ENCODE measurements at places on chromosomes 5 and 9. TPM values are rescaled to one million over a fixed set of nuclear protein-coding genes. Genes with fewer than 3 reads are reported as not detected.
A peak's percentile ranks its signal among the peaks of the same experiment; 100 is the strongest.

- peaks cover 8% of the 10 kb centered on the region for H3K4me1 ChIP-seq
- no peak overlapping the region for H3K4me3 ChIP-seq
- DNase-seq = no peak
- no peaks in the 10 kb centered on the region for H3K27me3 ChIP-seq
Observed at GRCh38 chr9:13165236-13165945, 114.1 kb downstream of the MPDZ start.

DNA sequence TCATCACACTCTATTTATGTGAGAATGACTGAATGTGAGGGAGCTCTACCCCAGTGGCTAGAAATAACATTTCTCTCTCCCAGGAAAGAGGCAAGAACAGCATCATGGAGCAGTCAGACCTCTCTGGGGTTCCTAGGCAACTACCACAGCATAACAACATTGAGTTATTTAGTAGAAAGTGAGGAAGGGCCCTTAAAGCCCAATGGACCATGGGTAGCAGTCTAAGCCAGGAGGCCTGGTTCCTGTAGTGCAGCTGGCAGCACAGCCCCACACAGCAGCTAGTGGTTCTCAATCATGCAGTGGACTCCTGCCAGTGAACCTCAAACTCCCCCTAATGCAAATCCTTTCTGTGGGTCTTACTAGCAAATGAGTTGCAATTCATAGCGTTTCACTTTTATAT lies 55.3 kb downstream of the SPEF2 start:
- H3K27me3 ChIP-seq = no peaks in the 10 kb centered on the region
- no peak overlapping the region for H3K27ac ChIP-seq
- no peaks in the 10 kb centered on the region for H3K36me3 ChIP-seq
- no peaks in the 10 kb centered on the region for H3K4me1 ChIP-seq
- DNase-seq = no peak

DNA sequence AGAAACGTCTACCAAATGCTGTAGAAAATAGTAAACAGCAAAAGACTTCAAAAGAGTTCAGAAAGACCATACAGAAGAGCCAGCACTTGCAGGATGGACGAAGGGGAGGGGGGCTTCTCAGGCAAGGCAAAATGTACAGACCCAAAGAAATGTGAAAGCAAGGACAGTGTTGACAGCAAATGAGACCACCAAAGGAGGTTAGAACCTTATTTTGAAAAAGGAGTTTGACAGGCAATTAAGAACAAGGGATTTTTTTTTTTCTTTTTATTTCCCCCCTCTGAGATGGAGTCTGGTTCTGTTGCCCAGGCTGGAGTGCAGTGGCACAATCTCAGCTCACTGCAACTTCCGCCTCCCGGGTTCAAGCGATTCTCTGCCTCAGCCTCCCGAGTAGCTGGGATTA lies 223.2 kb downstream of the EFNA5 start:
- no peaks in the 10 kb centered on the region for H3K4me1 ChIP-seq
- H3K4me3 ChIP-seq = no peak overlapping the region
- no peaks in the 10 kb centered on the region for H3K27me3 ChIP-seq
- no peak for DNase-seq
- H3K27ac ChIP-seq = no peak overlapping the region

- H3K36me3 ChIP-seq = no peaks in the 10 kb centered on the region
- no peak overlapping the region for H3K4me3 ChIP-seq
Observed at GRCh38 chr5:170603578-170604565, 100.1 kb downstream of the KCNIP1 start.

- H3K27ac ChIP-seq = no peak overlapping the region
- DNase-seq = no peak
- H3K4me3 ChIP-seq = no peak overlapping the region
Observed at GRCh38 chr5:54215233-54215736, 95.1 kb downstream of the ARL15 start.

DNA sequence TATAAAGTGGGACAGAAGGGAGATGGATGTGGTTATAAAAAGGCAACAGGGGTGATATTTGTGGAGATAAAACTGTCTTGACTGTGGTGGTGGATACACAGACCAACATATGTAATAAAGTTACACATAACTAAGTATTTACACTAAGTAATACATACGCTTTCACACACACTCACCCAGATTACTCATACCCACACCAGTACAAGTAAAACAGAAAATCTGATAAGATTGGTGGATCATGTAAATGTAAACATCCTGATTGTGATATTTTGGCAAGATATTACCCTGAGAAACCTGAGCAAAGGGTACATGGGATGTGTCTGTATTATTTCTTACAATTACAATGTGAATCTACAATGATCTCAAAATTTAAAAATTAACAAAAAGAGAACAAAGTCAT lies 53.3 kb upstream of the SLIT3 start:
- DNase-seq = no peak
- no peaks in the 10 kb centered on the region for H3K4me1 ChIP-seq
- H3K27me3 ChIP-seq = no peaks in the 10 kb centered on the region
- H3K27ac ChIP-seq = no peak overlapping the region
- H3K4me3 ChIP-seq = no peak overlapping the region

- no peaks in the 10 kb centered on the region for H3K27me3 ChIP-seq
- peak overlapping the region; percentile 21 for H3K27ac ChIP-seq
- H3K4me1 ChIP-seq = peaks cover 31% of the 10 kb centered on the region
Observed at GRCh38 chr9:130714586-130715110, 21.1 kb downstream of the EXOSC2 start.

GRCh38 chr5:139708877-139709581 lies 60.9 kb downstream of the CXXC5 start:
- no peak overlapping the region for H3K4me3 ChIP-seq
- no peaks in the 10 kb centered on the region for H3K36me3 ChIP-seq
- H3K4me1 ChIP-seq = peaks cover 4% of the 10 kb centered on the region
- no peaks in the 10 kb centered on the region for H3K27me3 ChIP-seq
- no peak overlapping the region for H3K27ac ChIP-seq

DNA sequence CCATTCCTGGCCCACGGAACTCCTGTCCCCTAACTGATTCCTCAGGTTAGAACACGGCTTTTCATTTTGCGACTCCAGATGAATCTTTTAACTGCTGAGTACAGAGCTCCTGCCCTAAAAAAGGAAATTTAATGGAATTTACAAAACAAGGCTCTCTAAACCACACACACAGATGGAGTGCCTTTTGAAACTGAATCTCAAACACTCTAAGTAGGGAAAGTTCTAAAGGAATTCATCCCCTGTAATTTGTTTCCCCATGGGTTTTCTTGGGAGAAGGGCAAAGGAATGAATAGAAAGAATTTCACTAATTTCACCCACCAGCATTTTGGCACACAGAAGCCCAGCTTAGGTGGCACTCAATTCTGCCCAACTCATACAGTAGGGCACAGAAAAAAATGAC lies 106.5 kb downstream of the THBS4 start:
- DNase-seq = no peak
- peaks cover 35% of the 10 kb centered on the region for H3K36me3 ChIP-seq
- H3K27ac ChIP-seq = peak overlapping the region; percentile 19
- H3K4me3 ChIP-seq = no peak overlapping the region
- no peaks in the 10 kb centered on the region for H3K4me1 ChIP-seq

DNA sequence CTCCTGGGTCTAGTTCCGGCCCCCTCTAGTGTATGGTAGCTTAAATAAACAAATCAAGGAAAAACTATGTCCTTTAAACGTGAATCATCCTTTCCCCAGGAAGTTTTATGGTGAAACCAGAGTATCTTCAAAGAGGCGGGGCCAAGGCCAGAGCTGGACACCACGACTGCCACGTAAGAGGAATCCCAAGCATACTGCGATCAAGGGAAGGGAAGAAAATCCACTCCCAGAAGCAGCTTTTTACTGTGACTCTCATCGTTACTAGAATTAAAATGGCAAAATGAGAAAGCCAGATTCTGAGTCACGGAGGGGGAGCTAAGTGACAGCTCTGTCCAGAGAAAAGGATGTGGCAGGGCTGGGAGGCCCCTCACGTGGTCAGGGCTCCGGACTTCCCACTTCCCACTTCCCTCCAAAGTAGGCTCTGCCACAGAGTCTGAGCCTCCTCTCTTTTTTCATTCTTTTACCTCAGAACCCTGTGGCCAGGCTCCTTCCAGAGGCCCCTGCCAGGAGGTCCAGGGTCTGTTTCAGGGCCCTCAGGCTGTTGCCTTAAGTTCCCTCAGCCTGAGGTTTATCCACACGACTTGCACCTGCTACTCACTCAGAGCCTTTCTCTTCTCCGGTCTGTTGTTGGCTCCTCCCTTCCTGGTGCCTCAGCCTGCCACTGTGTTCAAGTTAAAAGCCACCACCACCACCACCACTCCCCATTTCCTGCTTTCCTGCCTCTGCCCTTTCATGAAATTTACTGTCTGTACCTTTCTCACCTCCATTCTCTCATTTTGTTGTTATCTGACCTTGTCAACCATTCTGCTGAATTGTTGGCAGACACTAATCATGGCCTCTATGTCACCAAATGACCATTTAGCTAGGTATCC lies 1.4 kb upstream of the GLRX start:
- peak overlapping the region; percentile 90 for H3K27ac ChIP-seq
- DNase-seq = no peak
- no peaks in the 10 kb centered on the region for H3K27me3 ChIP-seq
- peaks cover 67% of the 10 kb centered on the region for H3K4me1 ChIP-seq
- H3K36me3 ChIP-seq = no peaks in the 10 kb centered on the region

DNA sequence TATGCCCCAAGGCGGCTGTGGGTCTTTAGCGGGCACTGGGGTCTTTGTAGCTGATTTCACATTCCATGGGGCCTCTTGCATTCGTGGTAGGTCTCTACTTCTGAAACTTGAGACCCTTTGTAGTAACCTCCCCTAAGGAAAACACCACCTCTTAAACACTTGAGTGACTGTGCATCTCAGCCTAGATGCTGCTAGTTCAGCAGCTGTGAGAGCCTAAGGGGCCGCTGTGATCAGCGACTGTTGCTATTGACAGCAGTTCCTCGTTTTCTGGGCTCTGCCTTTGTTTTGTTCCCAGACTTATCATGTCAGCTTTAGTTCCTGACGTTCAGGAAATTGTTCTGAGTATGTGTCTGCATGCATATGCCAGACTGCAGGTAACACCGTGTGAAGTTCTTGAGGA lies 171.2 kb downstream of the HSPA4 start:
- peaks cover 4% of the 10 kb centered on the region for H3K4me1 ChIP-seq
- H3K36me3 ChIP-seq = no peaks in the 10 kb centered on the region
- no peak for DNase-seq
- H3K27ac ChIP-seq = no peak overlapping the region
- no peak overlapping the region for H3K4me3 ChIP-seq

DNA sequence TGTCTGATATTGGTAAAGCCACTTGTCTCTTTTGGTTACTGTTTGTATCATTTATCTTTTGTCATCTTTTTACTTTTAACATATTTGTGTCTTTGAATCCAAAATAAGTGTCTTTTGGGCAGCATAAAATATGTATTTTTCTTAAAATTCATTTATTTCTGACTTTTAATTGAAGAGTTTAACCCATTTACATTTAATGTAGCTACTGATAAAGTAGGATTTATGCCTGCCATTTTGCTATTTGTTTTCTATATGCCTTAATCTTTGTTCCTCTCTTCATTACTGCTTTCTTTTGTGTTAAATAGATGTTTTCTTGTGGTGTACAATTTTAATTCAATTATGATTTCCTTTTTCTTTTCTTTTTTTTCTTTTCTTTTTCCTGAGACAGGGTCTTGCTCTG lies 60.9 kb downstream of the ESM1 start:
- H3K36me3 ChIP-seq = no peaks in the 10 kb centered on the region
- no peaks in the 10 kb centered on the region for H3K27me3 ChIP-seq
- H3K27ac ChIP-seq = no peak overlapping the region
- no peak for DNase-seq
- H3K4me1 ChIP-seq = no peaks in the 10 kb centered on the region

- no peak overlapping the region for H3K27ac ChIP-seq
- no peaks in the 10 kb centered on the region for H3K36me3 ChIP-seq
- peaks cover 9% of the 10 kb centered on the region for H3K4me1 ChIP-seq
- DNase-seq = no peak
- no peak overlapping the region for H3K4me3 ChIP-seq
Observed at GRCh38 chr9:122036988-122037387, 56.1 kb downstream of the TTLL11 start.

DNA sequence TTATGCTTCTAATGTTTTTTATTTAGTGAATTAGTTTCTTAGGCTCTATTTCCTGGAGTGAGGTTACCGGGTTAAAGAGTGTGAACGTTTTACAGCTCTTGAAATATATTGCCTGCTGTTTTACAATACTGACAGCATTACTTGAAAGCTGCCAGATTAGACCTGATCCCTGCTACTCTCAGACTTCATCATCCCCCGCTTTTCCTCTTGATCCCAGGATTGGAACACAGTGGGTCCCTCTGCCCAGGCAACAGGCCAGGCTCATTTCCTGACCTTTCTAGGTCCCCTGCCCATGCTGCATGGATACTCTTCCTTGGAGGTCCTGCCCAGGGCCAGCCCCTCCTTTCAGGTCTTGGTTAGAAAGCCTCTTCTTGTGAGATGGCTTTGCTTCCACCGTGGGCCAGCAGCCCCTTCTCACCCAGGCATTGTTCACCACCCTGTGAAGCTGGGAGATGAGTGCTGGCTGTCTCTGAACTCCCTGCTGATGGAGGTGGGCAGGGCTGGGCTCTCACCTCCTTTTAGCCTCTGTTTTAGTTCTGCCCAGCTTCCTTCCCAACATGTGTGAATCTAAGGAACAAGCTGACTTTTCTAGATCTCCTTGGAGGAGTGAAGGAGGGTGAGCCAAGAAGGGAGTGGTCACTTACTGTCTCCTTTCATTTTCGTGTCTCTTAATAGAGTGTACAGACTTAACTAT lies 15.5 kb upstream of the FAM120AOS start:
- H3K4me3 ChIP-seq = no peak overlapping the region
- DNase-seq = no peak
- H3K27me3 ChIP-seq = no peaks in the 10 kb centered on the region
- H3K4me1 ChIP-seq = peaks cover 34% of the 10 kb centered on the region
- peak overlapping the region; percentile 28 for H3K27ac ChIP-seq
- H3K36me3 ChIP-seq = no peaks in the 10 kb centered on the region

DNA sequence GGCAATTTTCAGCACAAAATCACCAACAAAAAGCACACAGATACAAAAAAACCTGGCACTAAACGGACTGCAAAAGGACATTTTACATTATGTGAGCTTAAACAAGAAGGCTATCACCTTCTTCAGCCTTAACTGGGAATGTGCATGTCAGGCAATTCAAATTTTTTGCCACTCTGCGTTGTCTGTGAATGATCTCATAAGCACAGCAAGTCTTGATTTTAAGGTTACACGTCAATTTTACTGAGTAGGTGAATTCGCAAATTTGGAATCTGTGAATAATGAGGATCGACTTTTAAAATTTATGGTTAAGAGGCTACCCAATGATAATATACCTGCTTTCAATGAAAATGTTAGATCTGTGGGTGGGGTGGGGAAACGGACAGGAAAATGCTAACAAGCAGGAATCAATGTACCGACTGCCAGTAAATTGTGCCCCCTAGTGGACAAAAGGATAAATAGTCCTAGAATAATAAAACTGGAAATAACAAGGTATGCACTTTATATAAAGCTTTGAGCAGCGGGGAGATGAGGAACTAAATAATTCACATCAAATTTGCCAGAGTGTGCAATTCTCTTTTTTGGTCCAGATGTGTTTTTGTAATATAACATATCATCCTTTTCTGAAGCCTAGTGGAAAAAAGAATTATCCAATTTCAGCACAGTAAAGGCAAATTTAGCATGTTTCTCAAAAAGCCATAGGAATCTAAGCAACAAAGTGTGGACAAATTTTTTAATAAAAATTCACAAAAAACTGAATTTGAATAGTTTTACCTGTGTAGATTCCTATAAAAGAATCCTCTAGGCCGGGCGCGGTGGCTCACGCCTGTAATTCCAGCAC lies 20.5 kb downstream of the EQTN start:
- H3K4me3 ChIP-seq = peak overlapping the region; percentile 28
- DNase-seq = no peak
- no peaks in the 10 kb centered on the region for H3K4me1 ChIP-seq
- H3K36me3 ChIP-seq = no peaks in the 10 kb centered on the region

SV2C gene
- not detected for total RNA-seq

TPPP gene
- 2.1 TPM for total RNA-seq

FBN2 gene
- 0.84 TPM for total RNA-seq

PCDHA13 gene
- total RNA-seq = 0.17 TPM

Measured in liver (tissue), 10 donors.